Right renal cortex interstitium (tissue), 3 donors: ENCODE measurements at places on chromosomes 12 and 14. TPM values are rescaled to one million over a fixed set of nuclear protein-coding genes. Genes with fewer than 3 reads are reported as not detected.

- DNase-seq, result no peak
Observed at GRCh38 chr14:71534506-71534905, 397.7 kb upstream of the RGS6 start.

GRCh38 chr12:100827901-100828520, 33.4 kb downstream of the ANO4 start:
- DNase-seq, result no peak

The TMEM19 gene
- polyA plus RNA-seq, result 38.7 TPM

- DNase-seq, result no peak
Observed at GRCh38 chr12:49089821-49090773, 4.5 kb downstream of the DHH start.

The PLA2G1B gene
- polyA plus RNA-seq, result 0.40 TPM

DNA sequence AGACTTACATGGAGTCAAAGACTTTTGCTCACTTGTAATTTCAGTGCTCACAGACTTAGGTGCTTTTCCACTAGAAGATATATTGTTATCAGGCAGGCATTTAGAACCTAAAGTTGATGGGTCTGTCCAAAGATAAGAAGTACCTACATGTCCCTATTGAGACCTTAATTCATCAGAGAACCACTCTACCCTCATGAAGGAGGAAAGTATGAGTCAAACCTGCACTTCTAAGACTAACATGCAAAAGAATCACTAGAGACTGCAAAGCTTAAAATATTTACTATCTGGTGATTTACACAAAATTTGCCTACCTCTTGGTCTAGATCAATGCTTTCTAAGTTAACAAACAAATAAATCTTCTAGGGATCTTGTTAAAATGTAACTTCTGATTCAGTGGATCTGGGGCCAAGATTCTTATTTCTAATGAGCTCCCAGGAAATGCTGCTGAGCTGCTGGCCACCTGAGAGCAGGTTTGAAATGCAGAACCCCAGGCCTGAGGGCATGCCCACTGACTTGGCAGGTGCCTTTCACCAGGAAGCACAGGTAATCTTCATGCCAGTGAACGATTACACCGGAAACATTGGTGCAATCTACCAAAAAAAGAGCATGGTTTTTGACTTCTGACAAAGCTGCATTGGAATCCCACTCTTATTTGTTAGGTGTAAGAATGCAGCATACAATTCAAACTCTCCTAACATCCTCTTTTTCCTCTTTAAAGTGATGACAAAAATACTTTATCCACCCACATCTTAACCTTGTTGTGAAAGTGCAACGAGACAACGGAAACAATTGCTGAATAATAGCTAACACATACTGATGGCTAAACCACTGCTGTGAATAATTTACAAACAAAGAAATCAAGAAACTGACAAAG, 214.2 kb downstream of the ADAMTS20 start:
- no peak for DNase-seq
